ENCODE measurements at places on chromosomes 7 and 10.

GRCh38 chr7:74092964-74093471, 9.4 kb downstream of the LIMK1 start:
- no peak for DNase-seq

- DNase-seq: no peak
Observed at GRCh38 chr10:126400641-126401040, 12.4 kb upstream of the ADAM12 start.

GRCh38 chr10:84267503-84268126, 22.8 kb downstream of the RGR start:
- DNase-seq: peak; percentile 6

DNA sequence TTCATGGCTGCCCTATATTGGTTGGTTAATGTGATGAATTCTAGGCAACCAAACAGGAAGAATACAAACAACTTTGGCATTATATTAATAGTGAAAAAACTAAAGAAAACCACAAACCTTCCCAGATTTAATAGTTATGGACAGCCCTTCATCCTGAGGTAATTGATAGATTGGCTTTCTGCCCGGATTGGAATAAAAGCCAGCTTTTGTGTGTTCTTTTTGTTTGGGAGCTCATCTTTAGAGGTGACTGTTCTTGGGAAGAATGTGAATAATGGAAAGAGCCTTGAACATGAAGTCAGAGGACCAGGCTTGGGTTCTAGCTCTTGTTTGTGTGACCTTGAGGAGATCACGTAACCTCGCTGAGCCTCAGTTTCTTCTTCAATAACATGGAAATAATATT, 92.3 kb downstream of the VTI1A start:
- no peak for DNase-seq

- no peak for DNase-seq
Observed at GRCh38 chr7:127957886-127958285, 73.4 kb downstream of the LRRC4 start.

GRCh38 chr7:39355664-39356063, 210.5 kb upstream of the YAE1 start:
- DNase-seq: no peak

DNA sequence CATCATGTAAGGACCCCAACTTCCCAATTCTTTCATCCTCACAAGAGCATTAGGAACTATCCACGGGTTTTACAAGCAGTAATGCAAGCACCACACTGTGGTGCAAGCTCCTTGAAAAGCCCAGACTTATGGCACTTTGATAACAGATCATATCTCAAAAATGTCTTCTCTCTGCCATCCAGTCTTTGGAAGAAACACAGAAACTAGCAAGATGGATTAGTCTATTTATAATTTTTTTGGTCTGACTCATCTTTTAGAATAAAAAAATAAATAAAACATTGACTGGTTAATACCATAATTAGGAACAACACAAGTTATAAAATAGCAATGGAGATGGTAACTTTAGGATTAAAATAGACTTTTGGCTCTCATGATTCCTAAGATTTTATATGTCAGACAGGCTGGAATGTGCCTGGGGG, 49.0 kb upstream of the CALD1 start:
- no peak for DNase-seq

GRCh38 chr7:117152213-117153007, 170.4 kb downstream of the WNT2 start:
- no peak for DNase-seq

- no peak for DNase-seq
Observed at GRCh38 chr10:69458430-69459100, 7.3 kb downstream of the TSPAN15 start.

- DNase-seq: no peak
Observed at GRCh38 chr10:127986531-127987466, 79.9 kb downstream of the PTPRE start.

- DNase-seq: no peak
Observed at GRCh38 chr10:44809647-44810046, 101.5 kb upstream of the TMEM72 start.

DNA sequence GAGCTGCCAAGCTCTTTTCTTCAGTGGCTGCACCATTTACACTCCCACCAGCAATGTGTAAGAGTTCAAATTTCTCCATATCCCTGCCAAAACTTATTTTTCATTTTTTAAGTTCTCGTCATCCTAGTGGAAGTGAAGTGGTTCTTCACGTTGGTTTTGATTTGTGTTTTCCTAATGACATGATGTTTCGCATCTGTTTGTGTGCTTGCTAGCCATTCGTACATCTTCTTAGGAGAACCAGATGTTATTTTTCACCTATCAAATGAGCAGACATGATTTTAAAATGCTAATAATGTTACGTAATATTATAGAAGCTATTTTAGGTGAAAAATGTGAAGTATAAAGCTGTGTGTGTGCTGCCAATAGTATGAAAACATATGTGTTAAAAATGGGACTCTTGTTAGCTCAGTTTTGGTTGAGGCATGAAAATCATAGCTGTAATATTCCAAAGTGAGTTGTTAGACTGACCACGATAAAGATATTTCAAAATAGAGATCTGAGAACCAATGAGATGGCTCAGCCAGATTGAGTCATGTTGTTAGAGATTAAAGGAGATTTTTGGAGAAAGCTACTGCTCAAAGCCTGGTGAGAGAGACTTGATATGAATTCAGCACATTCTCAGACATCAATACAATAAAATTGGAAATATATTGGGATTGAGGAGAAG, 25.9 kb upstream of the GALNT11 start:
- DNase-seq: no peak

DNA sequence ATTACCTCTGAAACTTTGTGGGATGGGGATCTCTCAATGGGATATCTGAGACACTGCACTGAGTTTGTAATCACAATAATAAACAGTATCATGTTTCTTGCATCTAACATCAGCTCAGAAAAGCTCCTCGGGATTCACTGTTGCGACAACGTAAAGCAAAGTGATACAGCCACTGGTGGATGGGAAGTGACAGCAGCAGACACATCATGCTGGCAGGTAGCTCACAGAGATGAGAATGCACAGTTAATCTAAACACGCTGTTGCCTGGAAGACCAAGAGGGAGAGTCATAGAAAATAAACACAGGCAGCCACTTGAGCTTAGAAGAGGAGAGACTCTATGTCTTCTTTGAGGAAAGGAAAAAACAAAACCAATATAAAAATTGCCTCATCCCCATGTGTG, 513.8 kb downstream of the MAGI2 start:
- DNase-seq: no peak

- no peak for DNase-seq
Observed at GRCh38 chr10:13790196-13790595, 203.4 kb downstream of the PRPF18 start.

Data from activated CD8-positive, alpha-beta memory T cell treated with anti-CD3 and anti-CD28 coated beads for 1 hour (primary cell).